ENCODE measurements at places on chromosomes 3 and 15.

- DNase-seq = no peak
Observed at GRCh38 chr3:167840247-167840646, 104.7 kb downstream of the SERPINI1 start.

DNA sequence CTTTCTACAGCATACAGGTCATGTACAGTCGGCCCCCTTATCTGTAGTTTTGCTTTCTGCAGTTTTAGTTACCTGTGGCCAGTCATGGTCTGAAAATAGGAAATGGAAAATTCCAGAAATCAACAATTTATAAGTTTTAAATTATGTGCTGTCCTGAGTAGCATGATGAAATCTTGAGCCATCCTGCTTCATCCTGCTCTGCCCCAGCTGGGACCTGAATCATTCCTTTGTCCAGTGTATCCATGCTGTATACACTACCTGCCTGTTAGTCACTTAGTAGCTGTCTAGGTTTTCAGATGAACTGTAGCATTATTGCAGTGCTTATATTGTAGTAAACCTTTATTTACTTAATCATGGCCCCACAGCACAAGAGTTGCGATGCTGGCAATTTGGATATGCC lies 44.8 kb downstream of the AP4E1 start:
- DNase-seq = no peak

DNA sequence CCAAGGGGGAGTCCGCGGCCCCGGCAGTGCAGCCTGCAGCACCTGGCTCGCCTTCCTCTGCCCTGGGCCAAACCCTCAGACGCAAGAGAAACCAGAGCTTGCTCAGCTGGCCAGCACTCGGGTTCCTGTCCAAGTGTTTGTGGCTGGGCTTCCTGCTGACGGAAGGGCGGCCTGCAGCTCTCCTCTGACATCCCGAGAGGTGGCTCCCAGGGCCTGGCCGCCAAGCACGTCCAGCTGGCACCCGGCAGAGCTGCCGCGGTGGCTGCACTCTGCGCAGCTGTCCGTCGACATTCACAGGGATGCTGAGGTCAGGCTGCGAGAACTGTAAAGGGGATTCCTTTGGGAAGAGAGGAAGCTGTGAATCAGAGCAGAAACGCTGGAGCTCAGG lies 85.6 kb downstream of the CPN2 start:
- DNase-seq = no peak

GRCh38 chr3:16546186-16547010 lies 32.9 kb upstream of the RFTN1 start:
- no peak for DNase-seq

GRCh38 chr3:161275919-161276318 lies 54.8 kb downstream of the NMD3 start:
- DNase-seq = no peak
